ENCODE measurements at places on chromosomes 7 and 10.

DNA sequence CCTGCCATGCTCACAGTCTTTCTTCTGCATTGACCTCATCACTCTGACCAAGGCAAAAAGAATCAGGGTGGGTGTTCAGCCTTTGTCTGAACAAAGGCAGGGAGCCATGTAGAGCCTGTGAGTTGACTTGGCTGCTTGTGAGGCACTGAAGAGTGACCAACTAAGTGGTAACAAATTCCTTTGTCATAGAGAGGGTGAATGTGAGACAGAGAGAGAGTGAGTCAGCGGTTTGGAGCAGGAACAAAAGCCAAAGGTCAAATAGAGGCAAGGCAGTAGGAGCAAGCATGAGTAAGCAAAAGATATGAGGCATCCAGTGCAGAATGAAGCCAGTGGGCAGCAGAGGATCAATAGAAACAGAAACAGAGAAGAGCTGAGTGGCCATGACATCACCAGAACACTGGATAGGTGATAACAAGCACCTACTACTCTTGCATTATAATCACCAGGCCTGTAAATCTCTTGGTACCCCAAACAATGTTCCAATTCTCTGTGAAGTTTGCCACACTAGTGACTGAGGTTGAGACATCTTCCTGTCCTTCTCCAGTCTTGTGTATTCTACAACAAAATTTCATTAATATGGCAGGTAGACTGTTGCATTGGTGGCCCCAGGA lies 116.2 kb upstream of the LAMB4 start:
- no peak for DNase-seq

- no peak for DNase-seq
Observed at GRCh38 chr10:101967119-101967518, 88.9 kb downstream of the ARMH3 start.

- DNase-seq = no peak
Observed at GRCh38 chr7:5702876-5703571, 78.4 kb downstream of the RNF216 start.

GRCh38 chr7:119758254-119758653 lies 514.7 kb upstream of the KCND2 start:
- no peak for DNase-seq

DNA sequence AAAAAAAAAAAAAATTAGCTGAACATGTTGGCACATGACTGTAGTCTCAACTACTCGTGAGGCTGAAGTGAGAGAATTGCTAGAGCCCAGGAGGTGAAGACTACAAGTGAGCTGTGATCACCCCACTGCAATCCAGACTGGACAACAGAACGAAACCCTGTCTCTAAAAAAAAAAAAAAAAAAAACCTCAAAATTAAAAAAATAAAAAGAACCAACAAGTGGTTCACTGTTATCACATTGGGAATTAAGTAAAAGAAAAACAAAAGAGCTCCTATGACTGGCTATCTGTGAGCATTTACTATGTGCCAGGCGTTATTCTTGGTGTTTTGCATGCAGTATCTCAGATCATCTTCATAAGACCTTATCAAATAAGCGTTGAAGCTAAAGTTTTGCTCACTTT lies 66.0 kb downstream of the ANLN start:
- DNase-seq = no peak

GRCh38 chr7:131067220-131067619 lies 260.5 kb upstream of the MKLN1 start:
- no peak for DNase-seq

DNA sequence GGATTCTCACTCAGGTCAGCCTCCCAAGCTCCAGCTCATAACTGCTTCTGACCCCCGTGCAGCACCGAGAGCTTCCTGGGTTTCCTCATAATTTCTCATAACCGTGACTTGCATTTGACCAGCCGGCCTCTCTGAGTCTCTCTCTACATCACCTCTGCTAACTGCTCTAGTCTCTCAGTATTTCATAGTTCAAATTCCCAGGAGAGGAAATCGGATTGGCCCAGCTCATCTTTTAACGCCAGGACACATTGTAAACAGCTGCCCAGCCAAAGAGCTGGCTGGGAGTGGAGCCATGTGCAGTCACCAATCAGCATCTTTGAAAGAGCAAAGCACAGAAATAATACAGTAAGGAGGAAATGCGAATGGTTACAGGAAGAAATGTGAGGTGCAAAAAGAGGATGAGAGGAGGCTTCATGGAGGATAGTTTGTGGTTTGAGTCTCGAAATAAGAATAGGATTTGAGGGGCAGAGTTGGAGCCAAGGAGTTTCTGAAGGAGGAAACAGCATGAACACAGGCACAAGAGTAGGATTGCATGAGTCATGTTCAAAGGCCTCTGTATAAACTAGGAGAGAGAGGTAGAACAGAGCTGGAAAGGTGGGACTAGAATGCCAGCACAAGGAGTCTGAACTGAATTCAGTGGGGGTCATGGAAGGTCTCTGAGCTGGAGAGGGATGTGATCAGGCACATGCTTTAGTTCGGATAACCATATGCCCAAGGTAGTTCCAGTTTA lies 15.2 kb upstream of the LBX1 start:
- DNase-seq = no peak

DNA sequence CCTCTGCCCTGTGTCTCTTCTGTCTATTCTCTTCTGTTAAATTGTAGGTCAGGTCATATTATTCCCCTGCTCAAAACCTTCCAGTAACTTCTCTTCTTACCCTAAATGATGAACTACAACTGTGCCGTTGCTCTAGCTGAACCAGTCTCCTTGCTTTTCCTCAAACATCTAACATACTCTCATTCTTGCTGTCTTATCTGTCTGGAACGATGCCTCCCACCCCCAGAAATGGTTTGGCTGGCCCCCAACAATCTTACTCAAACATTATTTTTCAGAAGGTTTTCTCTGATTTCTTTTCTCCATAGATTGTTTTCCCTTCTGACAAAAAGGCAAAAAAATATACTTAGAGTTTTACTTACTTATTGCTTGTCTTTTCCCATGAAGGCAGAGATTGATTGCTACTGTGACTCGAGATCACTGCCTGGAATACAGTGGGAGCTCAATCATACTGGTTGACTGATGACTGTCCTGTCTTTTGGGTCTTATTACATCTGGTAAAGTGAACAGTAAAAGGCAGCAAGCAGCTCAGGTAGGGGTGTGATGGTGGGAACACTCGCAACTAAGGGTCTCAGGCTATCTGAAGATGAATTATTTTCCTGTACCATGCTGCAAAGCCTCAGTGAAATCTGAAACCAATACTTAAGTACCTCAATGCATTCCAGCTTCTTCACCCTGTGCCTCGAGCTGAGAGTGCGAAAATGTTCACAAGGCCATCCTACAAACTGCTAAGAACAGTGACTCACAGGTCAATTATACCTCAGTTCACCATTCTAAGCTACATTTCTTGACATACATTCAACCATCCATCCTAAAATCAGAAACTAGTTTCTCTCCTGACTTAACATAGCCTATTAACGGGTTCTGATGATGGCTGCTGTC lies 67.6 kb downstream of the DNMBP start:
- no peak for DNase-seq

DNA sequence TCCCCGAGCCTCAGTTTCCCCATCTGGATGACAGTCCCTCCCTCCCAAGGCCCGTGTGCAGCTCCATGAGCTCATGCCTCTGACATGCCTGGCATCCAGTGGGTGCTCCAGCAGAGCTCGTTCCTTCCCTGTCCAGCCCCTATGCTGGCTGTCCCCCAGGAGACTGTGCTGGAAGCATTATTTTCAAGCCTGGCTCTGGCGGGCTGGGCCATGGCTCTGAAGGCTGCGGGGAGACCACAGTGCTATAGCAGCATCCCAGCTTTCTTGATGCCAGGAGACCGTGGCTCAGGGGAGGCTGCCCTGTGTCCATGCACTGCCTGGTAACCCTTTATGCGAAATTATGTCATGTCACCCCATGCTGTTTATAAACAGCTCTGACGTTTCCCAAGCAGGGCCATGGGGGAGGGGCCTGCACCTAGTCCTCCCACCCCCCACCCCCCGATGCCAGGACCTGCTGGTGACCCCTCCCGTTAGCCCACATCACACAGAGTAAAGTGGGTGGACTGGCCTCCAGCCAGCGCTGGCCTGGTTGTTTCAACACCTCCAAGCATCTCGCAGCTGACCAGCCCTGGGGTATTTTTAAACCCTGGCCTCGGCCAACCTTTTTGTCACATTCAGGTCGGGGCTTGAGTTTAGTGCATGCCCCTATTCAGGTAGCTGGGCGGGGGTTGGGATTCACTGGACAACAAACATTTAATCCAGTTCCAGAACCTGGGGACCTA lies 105.9 kb upstream of the ZNF716 start:
- no peak for DNase-seq

DNA sequence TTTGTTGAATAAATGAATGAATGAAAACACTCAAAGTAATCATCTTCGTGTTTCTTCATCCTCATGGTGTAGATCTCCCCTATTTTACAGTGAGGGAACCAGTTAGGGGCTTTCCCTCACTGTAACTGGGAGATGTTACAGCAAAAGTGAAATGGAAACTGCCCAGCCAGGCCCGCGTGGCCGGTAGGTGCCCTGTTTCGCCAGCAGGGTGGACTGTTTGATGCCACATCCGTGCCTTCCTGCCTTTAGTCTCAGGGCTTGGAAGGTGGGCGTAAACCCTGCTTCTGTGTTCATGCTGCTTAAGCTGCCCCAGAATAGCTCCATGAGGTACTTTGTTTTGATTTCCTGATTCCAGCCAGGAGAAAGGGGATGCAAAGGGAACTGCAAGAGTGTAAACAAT lies 268.8 kb downstream of the PLXNA4 start:
- DNase-seq = no peak

GRCh38 chr7:2819954-2820397 lies 24.1 kb downstream of the GNA12 start:
- DNase-seq = no peak

GRCh38 chr7:26813432-26813831 lies 51.0 kb downstream of the SKAP2 start:
- DNase-seq = no peak

GRCh38 chr10:129771991-129772431 lies 192.1 kb downstream of the EBF3 start:
- DNase-seq = no peak

DNA sequence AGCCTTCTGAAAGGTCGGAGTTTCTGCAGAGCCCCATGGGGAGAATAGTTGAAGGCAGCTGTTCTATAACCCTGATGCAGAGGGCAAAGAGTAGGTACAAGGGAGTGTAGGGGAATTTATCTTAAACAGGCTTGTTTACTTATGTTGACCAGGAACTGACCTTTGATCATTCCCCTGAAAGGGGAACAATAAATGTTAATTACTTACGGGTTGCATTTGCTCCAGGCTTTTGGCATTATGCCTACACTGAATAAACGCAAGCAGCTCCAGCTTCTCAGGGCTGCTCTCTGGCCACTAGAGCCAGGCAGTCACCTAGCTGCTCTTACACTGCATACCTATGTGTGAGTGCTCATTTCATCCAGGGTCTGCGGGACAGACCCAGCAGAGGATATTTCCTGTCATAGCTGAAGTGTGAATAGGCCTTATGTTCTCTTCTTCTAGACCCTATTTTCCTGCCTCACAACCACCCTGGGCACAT lies 26.9 kb upstream of the ABCA13 start:
- no peak for DNase-seq

GRCh38 chr7:99363286-99363685 lies 11.2 kb upstream of the ARPC1B start:
- no peak for DNase-seq

DNA sequence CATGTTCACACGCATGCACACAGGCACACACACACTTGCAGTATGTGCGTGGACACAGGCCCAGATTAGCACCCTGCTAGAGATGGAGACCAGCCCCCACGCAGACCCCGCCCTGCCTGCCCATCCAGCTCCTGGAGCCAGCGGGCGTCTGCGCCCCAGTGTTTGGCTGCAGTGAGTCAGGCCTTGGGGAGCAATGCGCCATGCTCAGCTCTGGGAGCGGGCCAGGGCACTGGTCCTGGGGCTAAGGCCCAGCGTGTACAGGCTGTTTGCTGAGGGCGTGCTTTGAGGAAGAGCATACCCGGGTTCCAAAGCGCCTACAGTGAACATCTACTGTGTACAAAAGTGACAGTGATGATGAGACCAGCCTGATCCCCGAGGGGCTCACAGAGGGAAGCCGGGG lies 16.0 kb upstream of the ELFN1 start:
- no peak for DNase-seq

DNA sequence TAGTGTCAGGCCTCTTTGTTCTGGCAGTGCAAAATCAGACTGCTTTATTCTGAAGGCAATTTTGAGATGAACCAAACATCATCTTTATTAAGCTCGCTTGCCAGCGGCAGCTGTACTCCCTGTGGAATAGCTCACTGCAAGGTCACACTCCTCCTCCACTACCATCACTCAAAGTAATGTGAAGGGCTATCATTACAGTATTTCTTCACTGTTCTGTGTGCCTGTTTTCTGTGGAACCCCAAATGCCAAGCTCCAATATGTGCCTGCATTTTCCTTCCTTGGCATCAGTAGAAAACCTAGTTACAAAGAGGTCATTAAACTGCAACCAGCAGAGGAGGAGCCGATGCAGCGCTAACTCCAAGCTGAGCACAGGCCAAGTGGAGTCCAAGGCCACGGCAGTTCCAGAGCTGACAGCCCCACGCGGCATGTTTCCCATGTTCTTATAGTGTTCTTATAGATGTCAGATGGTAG lies 21.4 kb downstream of the BCCIP start:
- no peak for DNase-seq

- DNase-seq = no peak
Observed at GRCh38 chr10:14518149-14518548, 187.4 kb upstream of the FRMD4A start.

DNA sequence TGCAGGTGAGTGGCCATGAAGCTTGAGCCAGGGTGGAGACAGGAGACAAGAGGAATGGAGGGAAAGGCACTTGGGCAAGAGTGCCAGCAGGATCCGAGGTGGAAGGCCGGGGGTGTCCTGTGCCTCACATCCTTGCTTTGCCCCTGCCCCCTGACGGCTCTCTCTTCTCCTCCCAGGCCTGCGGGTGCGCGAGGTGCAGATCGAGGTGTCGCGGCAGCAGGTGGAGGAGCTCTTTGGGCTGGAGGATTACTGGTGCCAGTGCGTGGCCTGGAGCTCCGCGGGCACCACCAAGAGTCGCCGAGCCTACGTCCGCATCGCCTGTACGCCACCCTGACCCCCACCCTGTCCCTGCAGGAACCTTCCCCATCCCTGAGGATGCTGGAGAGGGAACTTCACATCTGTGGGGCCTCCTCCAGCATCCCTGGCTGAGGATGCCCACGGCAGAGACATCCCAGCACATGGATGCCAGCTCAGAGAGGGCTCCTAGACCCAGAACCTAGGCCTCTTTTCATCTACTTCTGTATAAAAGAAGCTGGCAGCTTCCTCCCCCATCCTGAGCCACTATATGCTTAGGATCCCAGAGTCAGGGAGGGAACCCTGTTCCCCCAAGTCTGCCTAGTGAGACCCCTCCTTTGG lies 34.4 kb upstream of the SLC29A3 start:
- no peak for DNase-seq

GRCh38 chr7:153943457-153943856 lies 108.7 kb upstream of the DPP6 start:
- DNase-seq = no peak

GRCh38 chr10:49749144-49749543 lies 13.0 kb downstream of the OGDHL start:
- DNase-seq = no peak

DNA sequence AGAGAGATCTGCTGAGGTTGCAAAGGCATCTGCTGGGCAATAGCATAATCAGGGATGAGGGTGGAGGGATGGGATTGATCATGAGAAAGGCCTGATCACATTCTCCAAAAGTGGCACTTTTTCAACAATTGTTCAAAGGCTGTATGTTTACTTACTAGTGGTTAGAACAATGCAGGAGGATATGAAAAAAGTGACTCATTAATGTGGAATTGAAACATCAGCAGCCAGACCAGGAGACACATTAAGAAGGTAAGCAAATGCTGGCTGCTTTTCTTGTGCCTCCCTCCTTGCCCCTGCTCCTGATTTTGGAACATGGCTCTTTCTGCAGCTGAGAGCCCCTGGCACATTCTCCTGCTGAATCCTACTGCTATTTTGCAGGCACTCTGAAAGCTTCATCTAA lies 63.5 kb downstream of the FAM204A start:
- DNase-seq = no peak

All from stimulated activated CD4-positive, alpha-beta T cell treated with anti-CD3 and anti-CD28 coated beads, Interleukin-2, amount 100 ng/mL, for 4 hours (primary cell).